Daoy (cell line): ENCODE measurements at places on chromosomes 2 and 18. TPM values are rescaled to one million over a fixed set of nuclear protein-coding genes. Genes with fewer than 3 reads are reported as not detected.
A peak's percentile ranks its signal among the peaks of the same experiment; 100 is the strongest.

MATN3 gene
- 0.29 and 0.30 TPM in 2 replicates for total RNA-seq

ZRANB3 gene
- total RNA-seq = 11.7 and 14.0 TPM in 2 replicates

TMEM169 gene
- total RNA-seq = 0.40 and 0.65 TPM in 2 replicates

POU3F3 gene
- total RNA-seq = 5.8 and 6.5 TPM in 2 replicates

CKAP2L gene
- total RNA-seq = 25.5 and 31.7 TPM in 2 replicates

C2orf66 gene
- not detected in 2 replicates for total RNA-seq

NTSR2 gene
- not detected in 2 replicates for total RNA-seq

HOXD1 gene
- 1.3 and 3.0 TPM in 2 replicates for total RNA-seq

ALPP gene
- total RNA-seq = 0.03 TPM in 1 of 2 replicates, not detected in the other

ARMC9 gene
- total RNA-seq = 38.3 and 39.4 TPM in 2 replicates

DNA sequence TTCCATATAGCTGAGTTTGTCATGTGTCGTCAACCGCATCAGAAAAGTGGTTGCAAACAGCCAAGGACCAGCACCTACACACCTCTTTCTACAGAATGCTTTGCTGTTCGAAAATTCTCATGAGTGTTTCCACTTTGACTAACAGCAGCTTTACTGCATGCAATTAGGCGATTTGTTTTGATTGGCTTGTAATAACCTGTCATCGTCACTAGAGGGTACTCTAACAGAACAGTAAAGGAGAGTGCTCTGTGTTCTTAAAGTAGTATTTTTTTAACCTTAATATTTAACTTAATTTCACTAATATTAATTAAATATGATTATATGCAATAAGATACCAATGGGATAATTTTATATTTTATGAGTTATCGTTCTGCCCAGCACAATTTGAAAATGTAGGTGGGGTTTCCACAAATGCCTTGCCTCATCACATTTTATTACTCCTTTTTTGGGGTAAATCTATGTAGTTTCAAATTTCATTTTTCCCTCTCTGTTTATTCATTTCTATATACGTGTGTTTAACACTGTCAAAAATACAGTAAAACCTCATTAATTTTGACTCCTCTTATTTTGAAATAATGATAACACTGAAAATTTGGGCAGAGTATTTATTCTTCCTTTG, 502.2 kb downstream of the NRXN1 start:
- DNase-seq = peak; percentile 4

DNA sequence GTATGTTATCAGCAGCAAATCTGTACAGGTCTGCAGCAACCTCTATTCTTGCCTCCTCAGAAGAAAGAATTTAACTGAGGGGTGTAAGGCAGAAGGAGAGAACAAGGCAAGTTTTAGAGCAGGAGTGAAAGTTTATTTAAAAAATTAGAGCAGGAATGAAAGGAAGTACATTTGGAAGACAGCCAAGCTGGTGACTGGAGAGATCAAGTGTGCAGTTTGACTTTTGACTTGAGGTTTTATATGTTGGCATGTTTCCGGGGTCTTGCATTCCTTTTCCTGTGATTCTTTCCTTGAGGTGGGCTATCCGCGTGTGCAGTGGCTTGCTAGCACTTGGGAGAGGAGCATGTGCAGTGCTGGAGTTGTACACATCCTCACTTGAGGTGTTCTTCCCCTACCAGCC, 16.5 kb upstream of the CERS6 start:
- DNase-seq = peak; percentile 24

DNA sequence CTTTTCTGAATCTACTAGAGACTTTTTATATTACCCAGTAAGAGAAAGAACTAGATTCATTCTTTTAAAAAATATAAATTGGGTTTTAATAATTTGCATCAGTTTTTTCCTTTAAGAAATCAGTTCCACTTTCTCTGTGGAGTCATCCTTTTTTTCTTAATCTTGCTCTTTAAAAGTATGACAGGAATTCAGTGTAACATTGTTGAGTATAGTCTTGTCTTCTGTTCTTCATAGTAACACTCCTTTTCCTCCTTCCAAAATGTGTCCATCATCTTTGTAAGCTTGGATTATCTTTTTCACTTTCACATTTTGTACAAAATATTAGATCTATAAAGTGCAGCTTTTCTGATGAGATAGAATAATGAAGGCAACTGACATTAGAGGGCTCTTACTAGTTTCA, 135.4 kb downstream of the HAUS1 start:
- DNase-seq = no peak

- DNase-seq = peak; percentile 72
Measured at GRCh38 chr2:186129767-186130581, 356.1 kb upstream of the ZC3H15 start.

DNA sequence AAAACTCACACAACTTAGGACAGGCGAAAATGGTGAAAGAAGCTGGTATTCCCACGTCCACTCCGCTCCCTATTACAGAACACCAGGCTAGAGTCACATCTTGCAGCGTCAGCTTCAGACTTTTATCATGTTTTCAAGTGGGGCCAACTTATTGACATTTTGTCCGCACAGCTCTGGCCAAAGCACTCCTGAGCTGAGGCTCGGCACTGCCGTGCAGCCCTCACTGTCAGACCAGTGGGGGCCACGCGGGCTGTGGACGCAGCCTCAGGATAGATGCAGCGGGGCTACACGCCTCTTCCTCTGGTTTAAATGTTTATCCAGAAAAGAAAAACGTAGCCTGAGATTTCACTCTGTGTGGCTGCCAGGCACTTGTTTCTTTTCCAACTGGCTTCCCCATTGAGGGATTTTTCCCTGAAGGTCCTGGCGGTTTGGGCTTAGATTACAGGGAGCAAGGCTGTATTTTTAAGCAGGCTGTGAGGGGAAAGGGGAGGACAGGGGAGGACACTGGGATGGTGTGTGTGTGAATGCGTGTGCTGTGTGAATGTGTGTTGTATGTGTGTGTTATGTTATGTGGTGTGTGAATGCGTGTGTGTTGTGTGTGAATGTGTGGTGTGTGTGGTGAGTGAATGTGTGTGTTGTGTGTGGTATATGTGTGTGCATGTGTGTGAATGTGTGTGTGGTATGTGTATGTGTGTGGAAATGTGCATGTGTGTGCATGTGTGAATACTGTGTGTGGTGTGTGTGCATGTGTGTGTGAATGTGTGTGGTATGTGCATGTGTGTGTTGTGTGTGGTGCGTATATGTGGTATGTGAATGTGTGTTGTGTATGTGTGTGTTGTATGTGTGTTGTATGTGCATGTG, 267.6 kb downstream of the DCDC2C start:
- DNase-seq = no peak

- no peak for DNase-seq
Measured at GRCh38 chr2:115299199-115299598, 856.8 kb downstream of the DPP10 start.

GRCh38 chr2:86193901-86194567, 1.2 kb downstream of the IMMT start:
- no peak for DNase-seq

GRCh38 chr2:217614498-217614897, 388.3 kb downstream of the TNS1 start:
- DNase-seq = no peak

- no peak for DNase-seq
Measured at GRCh38 chr2:218878486-218878885, 2.2 kb upstream of the WNT10A start.

GRCh38 chr18:57469884-57470283, 34.7 kb downstream of the ONECUT2 start:
- DNase-seq = peak; percentile 16

DNA sequence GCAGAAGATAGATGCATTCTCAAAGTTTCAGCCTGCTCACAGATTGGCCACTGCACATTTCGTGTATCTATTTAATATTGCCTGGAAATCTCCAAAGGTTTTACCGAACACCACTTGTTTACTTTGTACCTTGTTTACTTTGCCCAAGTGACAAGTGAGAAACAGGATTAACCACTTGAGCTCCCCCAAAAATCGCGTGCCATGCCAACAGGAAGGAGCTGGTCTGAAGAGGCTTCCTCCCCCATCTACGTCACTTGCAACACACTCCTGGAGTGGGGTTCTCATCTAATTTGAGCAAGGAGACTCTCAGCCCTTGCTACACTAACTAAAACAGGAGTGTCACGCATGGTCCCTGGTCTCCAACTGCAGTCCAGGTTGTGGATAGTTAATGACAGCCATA, 212.5 kb upstream of the TMEM200C start:
- DNase-seq = no peak

DNA sequence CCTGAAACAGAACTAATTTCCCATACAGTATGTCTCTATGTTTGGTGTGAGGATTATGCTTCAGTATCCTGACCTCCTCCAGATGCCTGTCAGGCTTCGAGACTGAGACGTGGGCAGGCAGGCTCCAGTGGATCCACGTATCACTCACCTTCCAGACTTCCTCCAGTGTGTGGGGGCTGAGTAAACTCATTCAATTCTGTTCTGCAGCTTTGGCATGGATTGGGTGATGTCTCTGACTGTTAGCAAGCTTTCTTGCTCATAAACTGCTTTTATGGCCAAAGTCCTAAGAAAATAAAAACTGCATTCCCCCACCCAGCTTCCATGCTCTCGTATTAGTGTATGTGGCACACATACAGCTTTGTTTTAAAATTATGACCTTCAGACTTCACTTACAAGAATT, 53.6 kb downstream of the CCDC93 start:
- DNase-seq = no peak

- no peak for DNase-seq
Measured at GRCh38 chr2:42110641-42111322, 58.4 kb upstream of the EML4 start.

DNA sequence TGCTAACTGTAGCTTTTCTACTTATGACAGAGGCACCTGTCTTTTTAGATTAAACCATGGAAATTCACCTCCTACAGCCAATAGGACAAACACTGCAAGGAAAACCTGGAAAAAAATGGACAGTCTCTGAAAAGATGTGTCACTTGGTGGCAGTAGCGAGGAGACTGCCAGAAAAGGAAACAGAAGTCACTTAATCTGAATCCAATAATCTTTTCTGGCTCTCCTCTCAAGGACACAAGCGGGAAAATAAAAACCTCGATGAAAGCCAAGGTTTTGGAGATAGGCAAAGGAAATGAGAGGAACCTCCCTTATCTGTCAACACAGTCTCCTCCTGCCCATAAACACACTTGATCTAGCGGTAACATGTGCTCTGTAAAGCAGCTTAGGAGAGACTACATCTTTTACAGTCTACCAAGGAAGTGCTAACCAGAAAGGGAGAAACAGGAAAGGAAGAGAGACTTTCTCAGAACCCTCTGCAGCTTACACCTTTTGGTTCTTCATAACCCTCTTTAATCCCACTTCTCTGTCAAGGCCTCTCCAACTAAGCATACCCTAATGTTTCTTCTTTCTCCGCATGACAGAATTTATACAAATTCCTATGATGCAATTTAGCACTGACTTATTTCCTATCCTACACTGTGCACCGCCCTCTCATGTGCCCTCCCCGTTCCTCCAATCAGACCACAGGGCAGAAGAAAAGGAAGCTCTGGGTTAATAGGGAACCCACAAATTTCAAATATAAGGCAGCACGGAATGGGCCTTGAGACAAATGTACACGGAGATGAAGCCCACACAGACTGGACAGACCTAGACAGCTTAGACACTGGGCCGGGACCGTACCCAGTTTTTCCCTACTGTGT, 52.8 kb downstream of the CLASP1 start:
- peak; percentile 30 for DNase-seq

GRCh38 chr18:58158008-58158407, 114.0 kb downstream of the NEDD4L start:
- DNase-seq = no peak

DNA sequence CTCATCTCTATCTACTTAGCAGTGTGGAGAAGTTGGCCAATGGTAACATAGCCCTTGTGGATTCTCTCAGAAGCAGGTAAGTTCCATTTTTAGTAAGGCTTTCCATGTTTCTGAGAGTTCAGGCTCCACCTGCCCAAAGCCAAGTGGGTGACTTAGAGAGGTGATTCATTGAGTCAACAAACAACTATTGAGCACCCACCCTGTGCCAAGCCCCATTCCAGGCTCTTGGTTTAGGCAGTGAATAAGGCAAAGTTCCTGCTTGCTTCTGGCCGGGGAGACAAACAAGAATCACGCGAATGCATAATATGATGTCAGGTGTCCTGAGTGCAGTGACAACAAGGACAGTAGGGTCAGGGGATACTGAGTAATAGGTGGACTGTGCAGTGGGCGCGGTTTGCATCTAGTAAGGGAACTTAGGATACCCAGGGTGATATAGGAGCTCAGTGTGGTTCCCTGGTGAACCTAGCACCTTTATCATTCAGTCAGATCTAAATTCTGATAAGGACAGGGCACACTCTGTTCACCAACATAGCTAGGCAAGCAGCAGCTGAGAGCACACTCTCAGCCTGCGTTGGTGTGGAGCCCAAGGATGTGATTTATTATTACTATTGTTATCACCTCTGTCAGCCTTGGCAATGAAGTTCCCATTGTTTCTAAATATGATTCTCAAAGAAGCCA, 31.7 kb upstream of the KCTD1 start:
- peak; percentile 64 for DNase-seq

GRCh38 chr2:138948070-138948539, 167.9 kb upstream of the NXPH2 start:
- DNase-seq = peak; percentile 30

GRCh38 chr18:79687806-79688205, 8.2 kb downstream of the CTDP1 start:
- peak; percentile 23 for DNase-seq

GRCh38 chr18:51767293-51767692, 569.8 kb upstream of the MEX3C start:
- no peak for DNase-seq
